ENCODE measurements at places on chromosomes 2 and 18.

GRCh38 chr2:146952696-146953095 lies 892.1 kb upstream of the ACVR2A start:
- DNase-seq = no peak

DNA sequence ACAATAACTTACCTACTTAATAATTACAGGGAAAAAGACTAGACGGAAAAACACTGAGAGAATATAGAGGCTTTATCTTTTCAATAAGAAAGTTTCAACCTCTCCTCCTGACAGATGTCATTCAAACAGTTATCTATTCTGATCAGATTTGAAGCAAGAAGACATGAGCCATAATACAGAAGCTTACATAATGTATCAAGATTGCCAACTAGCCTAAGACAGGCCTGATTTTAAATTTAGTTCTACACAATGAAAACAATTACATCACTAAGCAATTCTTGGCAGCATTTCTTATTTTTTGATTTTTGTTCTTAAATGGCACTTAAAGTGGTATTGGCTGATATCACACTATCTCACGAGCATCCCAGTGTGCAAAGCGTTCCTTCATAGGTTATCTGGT lies 41.6 kb downstream of the GPR155 start:
- DNase-seq = no peak

- DNase-seq = no peak
Observed at GRCh38 chr2:182522405-182522896, 95.6 kb upstream of the PDE1A start.

- no peak for DNase-seq
Observed at GRCh38 chr18:59008302-59008974, 131.2 kb upstream of the SEC11C start.

DNA sequence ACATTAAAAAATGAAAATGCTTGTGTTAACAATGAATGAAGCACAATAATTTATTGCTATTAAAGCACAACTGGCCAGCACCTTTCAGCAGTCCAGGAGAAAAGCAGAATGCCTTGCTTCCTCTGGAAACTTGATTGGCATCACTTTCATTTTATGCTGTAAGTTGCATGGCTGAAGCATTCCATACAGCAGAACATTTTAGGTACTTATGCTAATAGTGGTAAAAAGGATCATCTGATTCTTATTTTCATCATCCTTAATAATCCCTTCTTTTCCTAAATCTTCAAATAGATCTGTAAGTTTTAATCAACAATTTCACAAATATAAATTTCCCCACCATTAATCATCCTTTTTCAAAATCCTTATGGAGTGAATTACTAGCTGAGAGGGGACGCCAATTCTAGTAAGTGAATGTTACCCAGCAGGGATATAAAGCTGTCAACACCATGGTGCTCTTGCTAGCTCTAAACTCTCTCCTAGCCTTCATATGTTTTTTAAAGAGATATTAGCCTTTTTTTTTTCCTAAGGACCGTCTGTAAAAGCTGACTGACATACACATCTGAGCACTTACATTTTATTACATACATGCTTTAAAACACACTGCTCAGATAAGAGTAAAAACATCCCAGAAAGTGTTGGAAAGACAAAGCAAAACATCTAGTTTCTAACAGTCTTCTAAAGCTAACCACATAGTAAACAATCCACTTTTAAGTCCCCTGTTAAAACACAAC lies 5.3 kb downstream of the SATB2 start:
- no peak for DNase-seq

- no peak for DNase-seq
Observed at GRCh38 chr2:57720728-57721627, 325.6 kb upstream of the VRK2 start.

DNA sequence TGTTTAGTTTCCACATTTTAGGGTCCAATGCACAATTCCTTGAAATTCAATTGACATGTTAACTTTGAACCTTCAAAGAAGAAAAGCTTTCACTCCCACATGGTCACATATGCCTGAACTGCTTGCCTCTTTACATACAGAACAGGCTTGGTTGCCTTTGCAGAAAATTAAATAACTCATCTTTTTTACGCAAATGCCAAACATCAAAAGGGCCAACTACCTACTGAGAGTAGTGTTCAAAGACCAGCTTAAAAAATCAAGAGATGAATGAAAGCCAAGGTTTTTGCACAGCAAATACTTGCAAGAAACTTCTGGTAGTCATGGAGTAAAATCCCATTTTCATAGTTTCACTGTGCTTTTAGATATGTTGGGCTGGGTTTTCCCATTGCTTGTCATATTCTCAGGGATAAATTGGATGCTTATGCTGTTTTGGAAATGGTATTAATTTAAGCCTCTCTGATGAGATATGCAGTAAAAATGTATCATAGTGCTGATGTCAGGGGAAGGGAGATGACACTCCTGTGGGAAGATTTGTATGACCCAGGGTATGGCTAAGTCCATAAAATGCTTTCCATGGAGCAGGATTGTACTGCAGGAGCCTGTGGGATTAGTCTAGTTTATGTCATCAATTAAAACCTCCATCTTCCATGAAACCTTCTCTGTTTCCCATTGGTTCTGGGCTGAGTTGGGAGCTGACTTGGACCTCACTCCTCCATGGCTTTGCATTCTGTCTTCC lies 60.6 kb upstream of the DARS1 start:
- DNase-seq = no peak

DNA sequence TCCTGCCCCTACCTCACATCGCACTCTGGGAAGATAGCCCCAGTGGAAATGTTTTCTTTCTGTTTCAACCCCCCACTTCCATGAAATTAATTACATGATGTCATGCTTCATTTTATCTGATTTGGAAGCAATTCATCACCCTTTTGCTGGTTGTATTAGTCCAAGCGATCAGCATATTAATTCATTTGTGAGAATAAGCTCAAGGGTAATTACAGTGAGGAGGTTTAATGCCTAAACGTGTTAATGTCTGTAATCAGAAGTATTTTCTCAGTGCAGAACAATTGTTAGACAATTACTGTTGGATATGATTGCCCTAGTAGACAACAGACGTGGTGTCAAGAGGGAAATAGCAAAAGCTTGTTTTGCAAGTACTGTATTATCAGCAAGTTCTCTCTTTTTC lies 746.3 kb downstream of the CPS1 start:
- no peak for DNase-seq

DNA sequence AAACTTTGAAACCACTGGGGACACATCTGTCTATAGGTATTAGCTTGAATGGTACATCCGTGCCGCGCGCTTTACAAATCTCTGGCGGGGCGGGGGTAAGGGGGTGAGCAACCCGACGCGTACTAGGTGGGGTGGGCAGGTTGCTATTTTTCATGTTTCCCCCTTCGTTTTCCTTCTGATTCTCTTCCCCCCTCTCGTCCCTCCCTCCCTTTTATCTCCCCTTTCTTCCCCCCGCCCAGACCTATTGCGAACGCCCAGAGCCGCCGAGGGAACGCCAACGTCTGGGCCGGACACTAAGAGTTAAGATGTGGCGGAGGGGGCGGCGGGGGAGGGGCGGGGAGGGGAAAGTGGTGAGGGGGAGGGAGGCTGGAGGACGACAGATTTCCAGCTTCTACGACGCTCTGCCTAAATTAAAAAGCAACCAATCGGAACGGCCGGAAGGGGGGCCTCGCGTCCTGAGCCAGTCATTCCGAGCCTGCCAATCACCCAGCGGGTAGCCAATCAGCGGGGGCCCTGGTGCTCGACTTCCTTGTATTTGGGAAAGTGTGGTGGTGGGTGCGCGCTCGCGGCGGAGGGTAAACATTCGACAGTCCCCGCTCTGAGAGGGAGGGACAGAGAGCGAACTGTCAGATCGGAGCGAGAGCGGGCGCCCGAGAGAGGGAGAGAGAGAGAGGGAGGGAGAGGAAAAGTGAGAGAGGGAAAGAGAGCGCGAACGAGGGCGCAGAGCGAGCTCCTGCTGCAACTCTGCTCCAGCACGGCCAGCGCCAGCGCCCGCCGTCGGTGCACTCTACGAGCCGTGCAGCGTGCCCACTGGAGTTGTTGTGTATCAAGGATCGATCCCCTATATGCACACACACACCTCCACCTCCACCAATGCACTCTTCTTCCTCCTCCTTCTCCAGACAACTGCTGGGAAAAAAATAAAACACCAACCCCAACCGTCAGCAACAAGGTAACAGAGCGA lies at the start of gene POU3F3:
Gene POU3F3 (plus strand): TSS at position 582 of the 964 bp plus-strand sequence. CDS start 1,396 bp downstream, outside the sequence.
- no peak for DNase-seq

DNA sequence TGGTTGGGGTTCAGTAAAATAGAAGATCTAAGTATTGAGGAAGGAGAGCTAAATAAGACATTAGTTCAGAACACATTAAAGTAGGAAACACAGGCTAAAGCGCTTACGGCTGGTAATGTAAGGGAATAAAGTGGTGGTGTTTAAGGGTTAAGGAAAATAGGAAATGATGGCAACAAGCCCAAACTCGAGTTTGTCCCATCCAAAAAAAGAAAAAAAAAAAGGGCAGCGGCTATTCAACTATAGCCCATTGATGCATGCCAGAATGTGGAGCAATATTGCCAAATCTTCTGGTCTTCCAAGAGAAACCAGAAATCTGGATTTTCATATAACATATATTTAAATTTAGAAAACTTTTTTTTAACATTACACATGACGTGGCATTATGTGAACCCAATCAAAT lies 161.0 kb downstream of the ARHGAP15 start:
- no peak for DNase-seq

DNA sequence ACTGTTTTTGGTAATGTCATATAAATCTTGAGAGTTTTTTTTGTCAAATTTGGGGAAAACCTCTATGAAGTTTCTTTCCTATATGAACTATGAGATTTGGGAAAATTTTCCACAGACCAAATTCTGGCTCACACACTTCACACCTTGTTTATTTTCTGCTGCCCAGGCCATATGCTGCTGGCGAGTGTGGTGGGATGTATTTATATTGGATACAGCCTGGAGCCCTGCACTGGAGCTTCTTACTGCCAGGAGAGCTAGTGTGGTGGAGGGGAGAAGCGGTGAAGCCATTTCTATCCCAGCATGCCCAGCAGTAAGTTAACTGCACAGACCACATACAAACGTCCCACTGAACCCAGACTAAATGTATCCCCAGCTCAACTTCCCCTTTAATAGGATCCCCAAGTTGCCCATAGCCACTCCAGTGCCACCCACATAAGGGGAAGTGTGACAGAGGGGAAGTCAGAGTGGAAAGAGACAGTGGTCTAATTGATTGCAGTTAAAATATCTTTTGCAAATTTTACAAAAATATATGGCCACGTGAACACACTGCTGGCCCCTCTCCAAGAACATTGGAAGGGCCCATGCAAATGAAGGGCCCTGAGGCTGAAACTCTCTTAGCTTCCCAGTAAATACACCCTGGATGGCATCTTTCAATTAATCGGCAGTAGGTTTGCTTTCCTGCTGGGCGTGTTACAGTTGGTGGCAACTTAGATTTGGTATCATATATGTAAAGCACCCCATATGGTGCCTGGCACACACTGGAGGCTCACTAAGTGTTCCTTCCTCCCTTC lies 146.6 kb upstream of the ITGA6 start:
- DNase-seq = no peak

DNA sequence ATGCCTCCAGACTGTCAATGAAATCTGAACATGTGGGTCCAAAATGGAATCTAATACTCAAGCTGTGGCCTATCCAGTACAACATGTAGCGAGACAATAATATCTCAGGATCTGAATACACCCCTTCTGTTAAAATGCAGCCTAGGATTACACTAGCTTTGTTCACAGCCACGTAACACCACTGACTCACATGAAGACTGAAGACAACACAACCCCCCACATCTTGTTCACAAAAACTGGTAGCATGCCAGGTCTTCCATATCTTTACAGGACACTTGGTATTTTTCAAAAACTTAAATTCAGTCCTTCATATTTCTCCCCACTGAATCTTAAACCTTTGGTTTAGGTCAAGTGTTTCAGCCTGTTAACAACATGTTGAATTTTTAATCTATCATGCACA lies 84.2 kb downstream of the SLC8A1 start:
- no peak for DNase-seq

DNA sequence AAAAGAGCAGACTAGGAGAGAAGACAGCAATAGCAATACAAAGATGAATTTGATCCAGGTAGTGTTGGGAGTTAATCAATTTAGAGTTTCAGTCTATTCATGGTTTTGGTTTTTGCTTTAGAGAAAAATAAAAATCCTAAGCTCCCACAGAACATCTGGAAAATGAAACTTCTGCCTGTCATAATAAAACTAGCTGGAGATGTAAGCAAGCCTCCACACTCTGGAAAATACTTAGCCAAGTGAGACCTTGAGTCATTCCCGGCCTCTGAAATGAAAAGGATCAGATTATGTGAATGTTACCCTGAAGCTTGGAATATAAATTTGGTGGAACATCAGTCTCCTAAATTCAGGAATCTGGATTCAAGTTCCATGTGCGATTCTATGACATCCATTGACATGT lies 485.6 kb upstream of the SPRED2 start:
- no peak for DNase-seq

GRCh38 chr2:23703583-23704385 lies 223.1 kb downstream of the ATAD2B start:
- DNase-seq = no peak

- DNase-seq = no peak
Observed at GRCh38 chr18:5488844-5489243, 55.0 kb downstream of the EPB41L3 start.

GRCh38 chr18:67376372-67376771 lies 140.1 kb downstream of the DSEL start:
- no peak for DNase-seq

DNA sequence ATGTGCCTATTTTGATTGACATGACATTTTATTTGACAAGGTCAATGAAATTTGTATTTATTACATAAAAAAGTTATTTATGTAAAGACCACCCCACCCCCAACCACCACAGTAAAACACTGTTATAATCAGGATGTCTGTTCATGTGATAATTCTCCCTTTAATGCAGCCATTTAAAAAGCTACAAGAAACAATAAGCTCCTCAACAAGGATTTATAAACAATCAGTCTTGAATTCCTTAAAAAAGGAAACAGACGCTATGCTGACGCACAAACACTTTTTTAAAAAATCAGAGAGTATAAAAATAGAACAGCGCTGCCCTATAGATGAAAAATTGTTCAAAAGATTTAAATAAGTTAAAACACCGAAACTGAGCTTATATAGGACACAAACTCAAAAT lies 102.2 kb downstream of the SOS1 start:
- no peak for DNase-seq

GRCh38 chr2:23616630-23617029 lies 231.7 kb downstream of the KLHL29 start:
- no peak for DNase-seq

GRCh38 chr18:58511897-58512581 lies 116.9 kb downstream of the ALPK2 start:
- DNase-seq = no peak

- no peak for DNase-seq
Observed at GRCh38 chr18:6396276-6396675, 18.4 kb downstream of the L3MBTL4 start.

Measured in stimulated activated CD8-positive, alpha-beta memory T cell treated with anti-CD3 and anti-CD28 coated beads, Interleukin-15, amount 100 ng/mL, for 1 hour (primary cell).